ENCODE measurements at places on chromosomes 3 and 15.

DNA sequence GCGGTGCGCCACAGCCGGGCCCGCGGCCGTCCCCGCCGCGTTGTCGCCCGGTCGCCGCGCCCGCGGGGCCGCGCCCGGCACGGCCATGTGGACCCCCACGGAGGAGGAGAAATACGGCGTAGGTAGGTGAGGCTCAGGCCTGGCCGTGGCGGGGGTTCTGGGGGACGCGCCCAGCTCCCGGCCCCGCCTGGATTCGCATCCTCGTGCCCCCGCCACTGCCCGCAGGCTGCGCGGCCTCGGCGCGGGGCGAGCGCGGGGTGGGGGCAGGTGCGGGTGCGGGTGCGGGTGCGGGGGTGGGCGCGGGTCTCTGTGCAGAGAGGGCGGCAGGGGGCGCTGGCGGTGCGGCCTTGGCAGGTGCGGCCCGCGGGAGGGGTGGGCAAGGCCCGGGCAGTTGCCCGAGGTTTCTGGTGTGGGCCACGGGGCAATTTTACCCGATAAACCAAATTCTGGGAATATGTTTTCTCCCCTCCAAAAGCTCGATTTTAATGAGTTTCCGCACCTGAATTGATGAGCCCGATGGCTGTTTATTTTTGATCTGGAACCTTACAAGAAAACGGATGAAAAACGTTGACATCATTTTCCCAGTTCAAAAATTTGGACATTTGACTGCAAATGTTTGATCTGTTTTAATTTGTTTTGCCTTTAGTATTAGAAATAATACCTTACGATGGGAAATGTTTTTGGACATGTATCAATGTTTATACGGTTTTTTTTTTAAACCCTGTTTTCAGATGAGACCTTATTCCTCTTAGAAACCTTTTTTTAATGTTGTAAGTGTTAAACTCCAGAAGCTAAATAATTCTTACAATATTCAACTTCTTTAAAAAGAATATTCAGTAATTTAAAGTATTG, 678 bp downstream of the DOCK3 start:
- no peaks in the 10 kb centered on the region for H3K36me3 ChIP-seq
- H3K4me3 ChIP-seq = peak overlapping the region; percentile 64
- H3K27ac ChIP-seq = peak overlapping the region; percentile 9
- DNase-seq = peak; percentile 76
- H3K4me1 ChIP-seq = peaks cover 7% of the 10 kb centered on the region

GRCh38 chr3:114874522-114874971, 272.5 kb downstream of the ZBTB20 start:
- DNase-seq = no peak
- peaks cover 14% of the 10 kb centered on the region for H3K4me1 ChIP-seq
- peaks cover 2% of the 10 kb centered on the region for H3K36me3 ChIP-seq
- no peak overlapping the region for H3K4me3 ChIP-seq

- H3K27ac ChIP-seq = no peak overlapping the region
- peaks cover 55% of the 10 kb centered on the region for H3K4me1 ChIP-seq
- no peak for DNase-seq
These were observed 57.5 kb upstream of the KLF13 start for GRCh38 chr15:31268911-31269784.

DNA sequence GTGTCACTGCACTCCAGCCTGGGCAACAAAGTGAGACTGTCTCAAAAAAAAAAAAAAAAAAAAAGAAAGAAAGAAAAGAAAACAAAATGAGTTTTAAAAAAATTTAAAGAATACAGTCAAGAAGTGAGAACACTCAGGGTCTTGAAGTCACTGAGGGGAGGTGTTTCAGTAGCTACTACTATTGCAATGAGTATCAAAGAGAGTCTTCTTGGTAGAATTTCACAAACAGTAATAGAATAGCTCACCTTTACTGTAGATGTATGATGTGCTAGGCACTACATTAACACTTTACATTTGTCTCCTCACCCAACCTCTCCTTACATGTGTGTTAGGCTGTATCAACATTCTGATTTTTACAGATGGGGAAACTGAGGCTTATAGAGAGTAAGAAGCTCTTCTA, 43.9 kb downstream of the EOMES start:
- no peak for DNase-seq
- no peak overlapping the region for H3K27ac ChIP-seq
- no peak overlapping the region for H3K4me3 ChIP-seq
- no peaks in the 10 kb centered on the region for H3K36me3 ChIP-seq

GRCh38 chr3:16205156-16205870, 30.8 kb downstream of the GALNT15 start:
- no peak overlapping the region for H3K4me3 ChIP-seq
- no peak for DNase-seq
- no peaks in the 10 kb centered on the region for H3K27me3 ChIP-seq

DNA sequence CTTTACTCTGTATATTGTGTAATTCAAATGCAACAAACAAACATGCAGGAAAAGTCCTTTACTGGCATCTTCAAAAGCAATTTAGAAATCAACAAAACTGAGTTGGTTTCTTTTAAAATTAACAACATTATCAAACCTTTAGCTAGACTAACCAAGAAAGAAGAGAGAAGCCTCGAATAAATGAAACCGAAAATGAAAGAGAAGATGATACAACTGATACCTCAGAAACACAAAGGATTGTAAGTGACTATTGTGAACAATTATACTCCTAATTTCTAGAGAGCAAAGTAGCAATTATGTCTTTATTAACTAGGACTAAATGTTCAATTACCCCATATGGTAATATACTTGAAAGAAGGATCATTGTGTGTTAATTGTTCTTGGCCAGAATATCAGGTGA, 49.2 kb upstream of the P3H2 start:
- H3K27ac ChIP-seq = no peak overlapping the region
- no peaks in the 10 kb centered on the region for H3K36me3 ChIP-seq
- H3K4me1 ChIP-seq = peaks cover 8% of the 10 kb centered on the region
- peaks cover 2% of the 10 kb centered on the region for H3K27me3 ChIP-seq
- no peak for DNase-seq
- H3K4me3 ChIP-seq = no peak overlapping the region

DNA sequence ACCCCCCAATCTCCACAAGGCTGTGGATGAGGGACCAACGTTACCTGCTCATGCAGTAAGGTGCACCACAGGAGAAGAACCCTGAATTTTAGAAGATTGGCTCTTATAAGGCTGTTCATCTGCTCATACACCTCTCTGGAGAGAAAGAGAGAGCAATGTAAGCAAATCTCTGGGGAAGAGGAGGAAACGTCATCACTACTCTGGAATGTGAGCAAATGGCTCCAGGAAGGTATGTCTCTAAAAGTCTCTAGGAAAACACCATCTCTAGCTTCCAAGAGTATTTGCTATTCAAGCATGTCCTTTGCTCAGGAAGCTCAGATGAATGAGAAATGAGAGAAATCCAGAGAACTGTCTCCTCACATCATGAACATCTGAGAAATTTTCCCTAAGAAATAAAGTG, 235.4 kb downstream of the TBL1XR1 start:
- H3K27ac ChIP-seq = no peak overlapping the region
- H3K27me3 ChIP-seq = no peaks in the 10 kb centered on the region
- no peak overlapping the region for H3K4me3 ChIP-seq
- DNase-seq = no peak

DNA sequence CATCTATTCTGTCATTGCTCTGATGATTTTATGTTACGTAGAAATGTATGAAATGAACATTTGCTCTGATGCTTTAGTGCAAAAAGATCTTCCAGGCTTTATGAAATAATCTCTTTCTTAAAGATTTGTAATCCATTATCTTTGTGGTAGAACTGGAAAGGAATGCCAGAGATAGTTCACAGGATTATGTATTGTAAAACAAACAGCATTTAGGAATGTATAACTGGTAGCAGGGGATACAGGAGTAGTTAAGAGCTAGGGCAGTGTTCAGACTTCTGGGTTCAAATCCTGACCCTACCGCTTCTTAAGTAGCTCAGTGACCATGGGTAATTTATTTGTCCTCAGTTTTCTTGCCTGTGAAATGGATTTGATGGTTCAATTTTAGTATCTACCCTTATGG, 429.8 kb upstream of the TPM1 start:
- H3K4me3 ChIP-seq = no peak overlapping the region
- H3K4me1 ChIP-seq = no peaks in the 10 kb centered on the region
- no peaks in the 10 kb centered on the region for H3K36me3 ChIP-seq
- peaks cover 18% of the 10 kb centered on the region for H3K27me3 ChIP-seq
- H3K27ac ChIP-seq = no peak overlapping the region

- H3K4me3 ChIP-seq = no peak overlapping the region
- peak; percentile 92 for DNase-seq
- no peaks in the 10 kb centered on the region for H3K27me3 ChIP-seq
- peaks cover 4% of the 10 kb centered on the region for H3K36me3 ChIP-seq
These were observed 31.0 kb downstream of the IDH2 start for GRCh38 chr15:90071220-90071807.

DNA sequence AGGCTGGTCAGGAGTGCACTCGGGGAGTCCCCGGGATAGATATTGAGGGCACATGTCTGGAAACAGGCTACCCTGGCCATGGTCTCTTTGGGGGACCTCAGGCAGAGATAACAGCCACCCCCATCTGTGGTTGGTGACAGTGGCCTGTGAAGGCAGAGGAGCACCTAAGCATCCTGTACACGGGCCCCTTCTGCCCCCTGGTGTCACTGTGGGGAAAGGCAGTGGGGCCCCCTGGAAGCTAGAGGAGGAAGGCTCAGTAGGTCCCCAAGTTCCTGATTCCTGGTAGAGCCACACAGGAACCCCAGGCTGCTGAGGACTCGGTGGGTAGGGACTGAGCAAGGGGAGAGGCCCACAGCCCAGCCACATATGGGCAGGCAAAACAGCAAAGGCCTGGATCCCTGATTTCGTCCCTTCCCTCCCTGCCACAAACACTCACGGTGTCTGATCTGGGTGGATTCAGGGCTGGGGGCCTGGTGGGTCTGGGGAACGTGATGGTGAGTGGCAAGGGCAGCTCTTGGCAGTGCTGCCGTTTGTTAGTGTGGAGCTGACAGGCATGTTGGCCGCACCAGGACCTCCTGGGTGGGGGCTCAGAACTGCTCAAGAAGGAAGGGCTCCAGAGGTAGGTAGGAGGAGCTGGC, 14.1 kb upstream of the CXCR6 start:
- peaks cover 48% of the 10 kb centered on the region for H3K36me3 ChIP-seq
- H3K4me3 ChIP-seq = no peak overlapping the region
- no peaks in the 10 kb centered on the region for H3K4me1 ChIP-seq
- no peaks in the 10 kb centered on the region for H3K27me3 ChIP-seq
- H3K27ac ChIP-seq = no peak overlapping the region

- no peaks in the 10 kb centered on the region for H3K36me3 ChIP-seq
- H3K27ac ChIP-seq = no peak overlapping the region
- no peak overlapping the region for H3K4me3 ChIP-seq
These were observed 276.6 kb upstream of the CFAP20DC start for GRCh38 chr3:59326246-59327024.

DNA sequence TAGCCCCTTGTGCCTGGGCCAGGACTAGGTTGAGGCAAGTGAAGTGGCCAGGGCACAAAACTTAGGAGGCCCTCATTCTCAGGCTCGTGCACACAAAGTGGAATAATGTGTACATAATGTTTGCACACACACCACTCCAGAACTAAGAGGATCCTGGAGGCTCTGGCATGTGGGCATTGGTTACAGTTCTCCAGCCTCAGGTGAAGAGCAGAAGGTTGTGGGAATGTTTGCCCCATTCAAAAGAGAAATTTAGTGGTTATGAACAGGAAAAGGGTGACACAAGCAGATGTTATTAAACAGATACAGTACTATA, 31.3 kb downstream of the ASB7 start:
- H3K36me3 ChIP-seq = peaks cover 23% of the 10 kb centered on the region
- no peak overlapping the region for H3K4me3 ChIP-seq
- peaks cover 51% of the 10 kb centered on the region for H3K4me1 ChIP-seq
- no peaks in the 10 kb centered on the region for H3K27me3 ChIP-seq
- H3K27ac ChIP-seq = no peak overlapping the region
- DNase-seq = no peak

DNA sequence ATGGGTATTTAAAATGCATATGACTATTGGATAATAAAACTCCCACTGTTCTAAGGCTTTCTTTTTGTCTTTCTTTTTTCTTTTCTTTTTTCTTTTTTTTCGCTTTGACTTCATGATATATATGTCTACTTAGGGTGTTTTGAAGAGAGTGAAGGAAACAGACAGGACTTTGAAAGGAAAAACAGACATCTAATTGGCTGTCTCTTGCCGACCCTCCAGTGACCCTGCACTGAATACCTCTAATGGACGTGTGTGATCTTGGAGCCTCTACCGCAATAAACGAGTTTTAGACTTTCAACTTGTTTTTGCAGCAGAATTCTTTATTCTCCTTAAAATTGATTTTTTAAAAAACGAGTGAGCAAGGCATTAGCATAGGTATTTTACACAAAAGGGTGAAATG, 158.1 kb upstream of the NR2F2 start:
- H3K4me1 ChIP-seq = no peaks in the 10 kb centered on the region
- no peak overlapping the region for H3K4me3 ChIP-seq
- H3K36me3 ChIP-seq = no peaks in the 10 kb centered on the region
- no peak for DNase-seq
- H3K27ac ChIP-seq = no peak overlapping the region
- peaks cover 27% of the 10 kb centered on the region for H3K27me3 ChIP-seq

GRCh38 chr3:154188437-154188836, 67.2 kb downstream of the ARHGEF26 start:
- H3K4me1 ChIP-seq = no peaks in the 10 kb centered on the region
- H3K27me3 ChIP-seq = peaks cover 3% of the 10 kb centered on the region
- no peak overlapping the region for H3K27ac ChIP-seq
- no peaks in the 10 kb centered on the region for H3K36me3 ChIP-seq
- H3K4me3 ChIP-seq = no peak overlapping the region
- no peak for DNase-seq

GRCh38 chr3:154584974-154585373, 155.0 kb upstream of the GPR149 start:
- DNase-seq = no peak
- no peaks in the 10 kb centered on the region for H3K27me3 ChIP-seq
- no peaks in the 10 kb centered on the region for H3K4me1 ChIP-seq
- no peak overlapping the region for H3K27ac ChIP-seq

DNA sequence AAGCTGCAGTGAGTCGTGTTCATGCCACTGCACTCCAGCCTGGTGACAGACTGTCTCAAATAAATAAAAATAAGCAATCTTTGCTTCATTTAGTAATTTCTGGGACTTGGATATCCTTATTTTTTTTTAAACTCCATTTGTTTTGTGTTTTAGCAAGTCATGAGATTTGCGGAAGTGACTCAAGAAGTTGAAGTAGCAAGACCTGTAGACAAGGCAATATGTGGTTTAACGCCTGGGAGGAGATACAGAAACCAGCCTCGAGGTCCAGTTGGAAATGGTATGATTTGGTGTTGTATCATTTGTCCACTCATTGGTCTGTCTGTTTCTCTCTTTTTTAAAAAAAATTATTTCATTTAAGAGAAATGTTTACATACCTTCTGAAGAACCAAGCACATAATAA, 16.6 kb upstream of the RPLP1 start:
- no peak for DNase-seq
- H3K4me3 ChIP-seq = no peak overlapping the region
- no peak overlapping the region for H3K27ac ChIP-seq
- H3K27me3 ChIP-seq = no peaks in the 10 kb centered on the region
